ENCODE measurements at places on chromosomes 2 and 18.

DNA sequence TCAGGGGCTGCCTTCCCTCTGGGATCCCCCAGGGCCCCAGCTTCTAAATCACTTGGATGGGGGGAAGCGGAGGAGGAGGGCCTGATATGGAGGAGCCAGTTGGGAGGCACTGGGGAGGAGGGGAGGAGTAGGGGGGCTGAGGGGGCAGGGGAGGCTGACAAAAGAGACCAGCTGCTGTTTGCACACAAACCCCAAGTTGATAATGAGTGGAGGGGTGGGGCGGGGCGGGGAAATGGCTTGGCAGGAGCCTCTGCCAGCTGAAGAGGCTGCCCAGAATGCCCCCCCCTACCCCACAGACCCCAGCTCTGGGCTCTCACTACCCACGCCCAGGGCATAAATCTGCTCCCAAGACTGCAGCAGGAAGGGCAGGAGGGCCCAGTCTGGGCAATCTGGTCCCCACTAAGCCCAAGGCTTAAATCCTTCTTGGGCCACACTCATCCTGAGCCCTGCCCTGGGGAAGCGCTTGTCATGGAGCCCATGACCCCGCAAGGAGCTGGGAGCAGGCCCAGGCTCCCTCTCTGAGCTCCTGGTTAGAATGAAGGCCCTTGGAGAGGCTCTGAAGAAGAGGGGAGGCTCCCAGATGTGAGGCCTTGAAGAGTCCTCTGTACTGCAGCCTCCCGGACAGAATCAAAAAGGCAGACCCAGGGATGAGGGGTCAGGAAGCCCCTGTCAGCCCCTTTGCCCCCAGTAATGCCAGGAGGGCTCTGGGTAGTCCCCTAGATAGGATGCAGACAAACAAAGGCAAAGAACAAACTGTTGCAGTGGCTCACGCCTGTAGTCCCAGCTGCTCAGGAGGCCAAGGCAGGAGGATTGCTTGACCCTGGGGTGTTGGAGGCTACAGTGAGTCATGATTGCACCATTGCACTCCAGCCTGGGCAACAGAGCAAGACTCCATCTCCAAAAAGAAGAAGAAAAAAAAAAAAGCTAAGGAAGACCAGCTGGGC is 24.8 kb upstream of the PTMA start:
- no peak for DNase-seq

- no peak for DNase-seq
Observed at GRCh38 chr2:85357736-85358135, 3.2 kb downstream of the ELMOD3 start.

DNA sequence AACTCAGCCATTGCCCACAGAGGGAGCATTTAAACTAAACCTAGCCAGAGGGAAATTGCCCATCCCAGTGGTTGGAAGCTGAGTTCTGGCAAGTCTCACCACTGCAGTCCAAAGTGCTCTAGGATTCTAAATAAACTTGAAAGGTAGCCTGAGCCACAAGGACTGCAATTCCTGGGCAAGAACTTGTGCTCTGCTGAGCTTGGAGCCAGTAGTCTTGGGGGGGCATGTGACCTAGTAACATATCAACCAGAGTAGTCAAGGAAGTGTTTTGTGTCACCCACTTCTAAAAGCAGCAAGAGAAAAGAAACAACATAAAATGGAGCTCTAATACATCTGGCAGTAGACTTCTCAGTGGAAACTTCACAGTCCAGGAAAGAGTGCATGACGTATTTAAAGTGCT is 167.0 kb downstream of the PTH2R start:
- DNase-seq: no peak

DNA sequence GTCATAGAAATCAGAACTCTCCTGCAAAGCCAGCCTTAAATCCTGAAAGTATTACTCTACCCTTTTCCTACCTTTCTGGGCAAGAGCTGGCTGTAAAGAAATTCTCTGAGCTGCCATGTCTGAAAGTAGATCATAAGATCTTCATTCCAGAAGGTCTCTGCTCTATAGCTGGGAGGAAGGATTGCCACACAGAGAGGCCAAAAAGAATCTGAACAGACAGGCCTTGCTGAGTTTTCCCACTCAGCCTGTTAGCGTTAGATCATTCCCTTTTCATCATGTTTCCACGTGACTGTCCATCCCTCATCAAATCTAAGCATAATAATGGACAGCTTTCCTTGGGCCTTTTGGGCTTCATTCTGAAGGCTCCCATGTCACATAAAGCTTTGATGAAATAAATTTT is 43.2 kb upstream of the FHL2 start:
- DNase-seq: no peak

GRCh38 chr2:54878182-54878581 is 154.7 kb downstream of the EML6 start:
- no peak for DNase-seq
